ELR (cell line): ENCODE measurements at places on chromosomes 2 and 18.

DNA sequence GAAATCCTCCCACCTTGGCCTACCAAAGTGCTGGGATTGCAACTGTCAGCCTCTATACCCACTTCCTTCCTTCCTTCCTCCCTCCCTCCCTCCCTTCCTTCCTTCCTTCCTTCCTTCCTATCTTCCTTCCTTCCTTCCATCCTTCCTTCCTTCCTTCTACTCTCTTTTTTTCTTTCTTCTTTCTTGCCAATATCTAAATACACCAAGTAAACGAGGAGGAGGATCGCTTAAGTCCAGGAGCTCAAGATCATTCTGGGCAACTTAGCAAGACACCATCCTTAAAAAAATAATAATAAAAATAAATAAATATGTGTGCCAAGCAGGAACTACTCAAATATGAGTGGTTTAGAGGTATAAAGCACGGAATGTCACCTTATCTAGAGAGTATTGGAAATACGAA, 249.4 kb upstream of the TRIB2 start:
- DNase-seq, result no peak

DNA sequence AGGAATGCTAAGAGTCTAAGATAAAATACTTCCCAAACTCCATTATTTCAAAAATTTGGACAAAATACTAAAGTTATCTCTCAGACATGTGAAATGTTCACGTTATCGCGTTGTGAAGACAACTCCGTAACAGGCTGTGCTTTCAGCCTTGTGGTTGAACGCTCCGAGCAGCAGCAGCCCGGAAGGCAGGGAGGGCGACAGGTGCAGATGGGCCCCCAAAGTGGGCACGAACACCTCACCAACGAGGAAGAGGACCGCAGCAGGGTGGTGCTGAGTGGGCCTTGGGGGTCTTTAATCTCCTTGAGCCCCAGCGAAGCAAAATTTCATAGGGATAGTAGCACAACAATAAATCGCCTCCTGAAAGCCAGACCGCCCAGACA, 1.0 kb upstream of the FAM110C start:
- no peak for DNase-seq

GRCh38 chr2:240963065-240963867, 35.2 kb upstream of the SNED1 start:
- no peak for DNase-seq

GRCh38 chr2:181374781-181375675, 82.2 kb upstream of the ITGA4 start:
- peak; percentile 33 for DNase-seq

- peak; percentile 27 for DNase-seq
Measured at GRCh38 chr2:204108330-204108751, 171.8 kb downstream of the ICOS start.

DNA sequence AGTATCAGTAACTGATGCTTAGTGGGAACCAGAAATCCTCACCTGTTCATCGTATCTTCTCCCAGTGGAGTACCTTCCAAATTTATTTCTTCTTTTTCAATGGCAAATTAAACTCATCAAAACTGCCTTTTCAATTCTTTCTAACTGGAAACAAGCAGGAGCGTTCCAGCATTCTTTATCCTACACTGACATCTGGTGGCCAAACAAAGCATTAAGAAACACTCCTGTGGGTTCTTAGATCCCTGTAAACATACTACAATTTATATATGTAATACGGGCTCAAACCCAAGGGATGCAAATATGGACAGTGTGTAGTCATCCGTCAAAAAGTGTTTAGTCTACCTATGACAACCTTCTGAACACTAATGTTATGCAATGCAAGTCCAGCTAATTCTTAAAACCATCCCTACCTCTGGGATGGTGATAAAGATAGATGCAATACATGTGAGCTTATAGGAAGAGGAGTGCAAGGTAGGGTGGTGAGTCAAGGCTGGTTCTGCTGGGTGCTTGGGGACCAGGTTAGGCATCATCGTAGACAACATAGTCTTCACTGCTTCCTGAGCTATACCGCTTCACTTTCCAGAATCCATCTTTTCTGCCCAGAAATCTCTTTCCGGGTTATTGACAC, 375.0 kb downstream of the CTNNA2 start:
- peak; percentile 60 for DNase-seq

- no peak for DNase-seq
Measured at GRCh38 chr2:65371074-65371434, 61.3 kb downstream of the SPRED2 start.

- DNase-seq, result peak; percentile 59
Measured at GRCh38 chr2:234960175-234961088, 8.6 kb downstream of the SH3BP4 start.

DNA sequence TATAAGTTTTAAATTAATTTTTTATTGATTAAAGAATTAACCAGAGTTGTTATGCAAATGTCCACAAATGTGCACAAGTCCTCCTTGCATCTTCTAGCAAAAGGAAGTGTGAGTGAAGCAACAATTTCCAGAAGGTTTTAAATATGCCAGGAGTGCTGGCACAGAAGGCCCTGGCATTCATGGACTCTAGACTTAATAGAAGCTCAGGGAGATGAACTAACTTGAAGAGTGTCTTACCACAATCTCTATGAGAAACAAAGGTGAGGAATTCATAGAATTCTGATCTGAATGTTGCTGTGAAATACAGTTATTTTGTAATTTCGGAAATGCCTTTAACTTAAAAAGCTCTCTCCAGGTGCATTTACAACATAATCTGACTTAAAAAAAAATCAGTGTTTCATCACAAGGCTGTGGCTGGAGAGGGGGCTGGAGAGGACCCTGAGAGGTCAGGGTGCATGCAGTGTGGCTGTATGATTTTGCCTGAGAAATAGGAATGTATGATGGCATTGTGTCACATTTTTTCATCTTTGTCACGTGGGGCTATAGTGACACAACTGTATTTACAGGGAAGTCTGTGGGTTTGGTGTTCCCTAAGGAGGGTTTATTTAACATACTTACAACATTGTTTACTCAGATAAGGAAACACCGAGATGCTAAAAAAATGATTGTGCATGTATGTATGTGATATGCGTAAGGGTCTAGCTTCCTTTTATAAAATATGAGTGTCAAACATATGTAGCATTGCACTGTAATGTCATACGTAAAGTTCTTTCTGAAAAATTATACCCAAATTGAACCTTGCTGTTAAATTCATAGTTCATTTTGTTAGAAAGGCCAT, 66.2 kb downstream of the MAP4K4 start:
- no peak for DNase-seq

- DNase-seq, result no peak
Measured at GRCh38 chr2:204551512-204551863, 6.2 kb downstream of the PARD3B start.

DNA sequence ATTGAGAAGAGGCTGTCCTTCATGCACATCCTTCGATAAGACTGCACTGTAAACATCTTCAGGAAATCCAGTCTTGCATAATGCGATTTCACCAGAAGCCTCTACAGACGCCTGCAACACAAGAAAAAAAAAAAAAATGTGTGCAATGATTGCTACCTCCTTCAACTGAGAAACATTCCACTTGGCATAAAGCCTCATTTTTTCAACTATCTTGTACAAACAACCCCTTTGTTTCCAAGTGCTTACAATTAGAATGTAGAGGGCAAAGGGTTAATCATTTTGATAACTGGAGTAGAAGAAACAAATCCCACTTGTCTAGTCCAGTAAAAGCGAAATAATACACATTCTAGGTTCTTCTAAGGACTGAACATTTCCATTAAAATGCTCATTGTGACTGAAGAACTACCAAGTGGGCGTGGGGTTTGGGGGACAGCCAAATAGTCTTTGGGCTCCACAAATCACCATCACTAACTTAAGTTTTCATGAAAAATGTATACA, 29.2 kb downstream of the CDH2 start:
- no peak for DNase-seq

GRCh38 chr2:222296311-222296741, 2.5 kb downstream of the PAX3 start:
- DNase-seq, result peak; percentile 47

- DNase-seq, result no peak
Measured at GRCh38 chr18:33040213-33040612, 267.4 kb upstream of the KLHL14 start.

GRCh38 chr2:2188344-2188920, 142.6 kb downstream of the MYT1L start:
- DNase-seq, result no peak

GRCh38 chr2:200428961-200429665, 80.8 kb downstream of the KCTD18 start:
- no peak for DNase-seq

- DNase-seq, result no peak
Measured at GRCh38 chr2:179511105-179511789, 246.6 kb upstream of the SESTD1 start.

GRCh38 chr2:10771786-10772185, 40.8 kb downstream of the PDIA6 start:
- DNase-seq, result no peak

GRCh38 chr2:239552213-239552926, 151.6 kb upstream of the HDAC4 start:
- no peak for DNase-seq

- DNase-seq, result no peak
Measured at GRCh38 chr2:148238561-148238960, 217.7 kb downstream of the MBD5 start.

DNA sequence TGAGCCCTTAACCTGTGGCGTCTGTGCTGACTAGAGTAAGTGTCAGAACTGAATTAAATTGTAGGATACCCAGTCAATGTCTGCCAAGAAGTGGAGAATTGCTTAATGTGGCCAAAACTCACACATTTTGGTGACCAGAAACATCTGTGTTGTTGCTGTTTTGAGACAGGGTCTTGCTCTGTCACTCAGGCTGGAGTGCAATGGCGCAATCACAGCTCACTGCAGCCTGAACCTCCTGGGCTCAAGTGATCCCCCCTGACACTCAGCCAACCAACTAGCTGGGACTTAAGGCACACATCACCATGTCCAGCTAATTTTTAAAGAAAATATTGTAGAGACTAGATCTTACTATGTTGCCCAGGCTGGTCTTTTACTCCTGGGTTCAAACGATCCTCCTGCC, 34.4 kb upstream of the RTN4 start:
- no peak for DNase-seq

- DNase-seq, result peak; percentile 84
Measured at GRCh38 chr2:47174733-47175361, 19.7 kb upstream of the STPG4 start.

GRCh38 chr18:35189510-35189909, 51.3 kb upstream of the ZNF397 start:
- DNase-seq, result no peak

DNA sequence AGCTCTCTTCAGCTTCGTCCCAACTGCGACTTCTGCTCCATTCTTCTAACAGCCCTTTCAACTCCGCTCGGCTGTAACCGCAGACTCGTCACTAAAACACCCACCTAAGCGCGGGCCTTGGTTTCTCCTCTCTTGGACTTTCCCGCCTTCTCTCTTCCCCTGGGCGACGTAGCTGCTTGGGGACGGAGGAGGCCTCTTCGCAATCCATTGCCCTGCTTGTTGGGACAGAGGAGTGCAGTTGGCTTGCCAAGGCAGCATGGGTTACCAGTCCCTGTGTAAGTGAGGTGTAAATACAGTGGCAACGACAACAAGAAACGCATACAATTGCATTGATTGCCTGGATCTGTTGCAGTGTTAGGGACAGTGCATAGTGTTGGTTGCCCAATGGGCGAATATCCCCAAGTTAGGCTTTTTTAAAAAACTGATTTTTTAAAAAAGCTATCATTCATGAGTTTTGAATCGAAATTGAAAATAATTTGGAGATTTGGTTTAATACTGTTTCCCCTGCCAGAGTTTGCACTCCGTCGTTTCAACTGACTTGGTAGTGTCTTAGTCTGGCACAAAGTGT, 484 bp upstream of the DARS1 start:
- DNase-seq, result no peak

- DNase-seq, result peak; percentile 50
Measured at GRCh38 chr2:149645391-149645790, 57.8 kb upstream of the MMADHC start.

GRCh38 chr18:12890964-12891363, 6.9 kb upstream of the PTPN2 start:
- no peak for DNase-seq

- no peak for DNase-seq
Measured at GRCh38 chr2:161172901-161173540, 12.8 kb downstream of the TANK start.

- no peak for DNase-seq
Measured at GRCh38 chr18:10113121-10114022, 199.6 kb downstream of the VAPA start.

GRCh38 chr2:36441816-36442215, 86.2 kb downstream of the CRIM1 start:
- peak; percentile 42 for DNase-seq

DNA sequence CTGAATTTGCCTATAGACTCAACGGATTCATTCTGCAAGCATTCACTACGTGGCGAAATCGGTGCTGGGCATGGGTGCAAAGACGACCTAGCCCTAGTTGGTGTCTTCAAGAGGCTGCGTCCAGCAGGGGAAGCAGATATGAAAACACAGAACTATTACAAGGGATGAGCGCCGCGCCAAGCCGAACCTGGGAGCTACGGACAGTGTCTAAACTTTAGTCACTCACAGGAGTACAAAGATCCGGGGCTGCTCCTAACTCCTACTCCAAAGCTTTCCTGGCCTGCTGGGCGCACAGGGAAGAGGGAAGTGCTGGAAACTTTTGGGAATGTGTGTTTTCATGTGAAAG, 732 bp upstream of the ANXA4 start:
- peak; percentile 90 for DNase-seq

- DNase-seq, result peak; percentile 9
Measured at GRCh38 chr2:31534636-31535035, 46.1 kb downstream of the SRD5A2 start.

DNA sequence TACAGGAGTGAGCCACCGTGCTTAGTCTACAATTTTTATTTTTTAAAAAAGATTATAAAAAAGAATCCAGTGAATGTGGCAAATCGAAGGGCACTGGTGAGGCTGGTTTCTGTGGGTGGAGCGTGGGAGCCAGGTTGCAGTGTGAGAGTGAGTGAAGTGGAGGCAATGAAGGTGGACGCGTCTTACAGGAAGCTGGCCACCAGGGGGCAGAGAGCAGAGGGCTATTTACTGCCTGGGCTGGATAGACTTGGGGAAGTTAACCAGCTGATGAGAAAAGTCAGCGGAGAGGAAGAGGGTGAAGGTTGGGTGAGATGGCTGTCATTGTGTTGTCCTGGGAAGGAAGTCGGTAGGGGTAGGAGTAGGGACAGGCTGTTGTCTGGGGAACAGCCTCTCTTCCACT, 6.8 kb downstream of the SCTR start:
- DNase-seq, result peak; percentile 60

DNA sequence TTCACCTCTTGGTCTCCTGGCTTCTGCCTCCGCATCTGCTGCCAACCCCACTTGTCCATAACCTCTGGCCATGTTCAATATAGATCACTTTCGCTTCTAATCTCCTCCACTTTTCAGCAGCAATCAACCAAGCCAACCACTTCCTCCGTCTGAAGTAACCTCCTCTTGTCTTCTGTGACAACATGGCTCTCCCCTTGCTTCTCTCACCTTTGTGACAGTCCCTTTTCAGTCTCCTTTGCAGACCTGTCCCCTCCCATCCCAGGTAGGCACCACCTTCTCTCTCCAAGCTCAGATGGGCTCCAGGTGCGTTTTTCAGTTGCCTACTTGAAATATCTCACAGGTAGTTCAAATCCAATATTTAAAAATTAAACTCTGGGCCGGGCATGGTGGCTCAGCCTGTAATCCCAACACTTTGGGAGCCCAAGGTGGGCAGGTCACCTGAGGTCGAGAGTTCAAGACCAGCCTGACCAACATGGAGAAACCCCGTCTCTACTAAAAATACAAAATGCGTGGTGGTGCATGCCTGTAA, 4.7 kb upstream of the PSD4 start:
- no peak for DNase-seq
